ENCODE measurements at places on chromosomes 12 and 14.

GRCh38 chr12:48296586-48297282 lies 54.0 kb downstream of the ZNF641 start:
- DNase-seq: peak; percentile 70

GRCh38 chr12:66071549-66071948 lies 59.0 kb downstream of the LLPH start:
- no peak for DNase-seq

DNA sequence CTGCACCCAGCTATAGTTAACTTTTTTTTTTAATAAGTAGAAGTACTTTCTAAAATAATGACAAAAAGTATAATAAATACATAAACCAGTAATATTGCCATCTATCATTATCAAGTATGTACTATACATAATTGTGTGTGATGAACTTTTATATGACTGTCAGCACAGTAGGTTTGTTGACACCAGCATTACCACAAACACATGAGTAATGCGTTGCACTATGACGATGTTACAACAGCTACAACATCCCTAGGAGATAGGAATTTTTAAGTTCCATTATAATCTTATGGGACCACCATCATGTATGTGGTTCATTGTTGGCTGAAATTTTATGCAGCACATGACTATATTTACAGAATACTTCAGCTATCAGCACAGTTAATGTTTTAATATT lies 62.9 kb upstream of the VSX2 start:
- no peak for DNase-seq

DNA sequence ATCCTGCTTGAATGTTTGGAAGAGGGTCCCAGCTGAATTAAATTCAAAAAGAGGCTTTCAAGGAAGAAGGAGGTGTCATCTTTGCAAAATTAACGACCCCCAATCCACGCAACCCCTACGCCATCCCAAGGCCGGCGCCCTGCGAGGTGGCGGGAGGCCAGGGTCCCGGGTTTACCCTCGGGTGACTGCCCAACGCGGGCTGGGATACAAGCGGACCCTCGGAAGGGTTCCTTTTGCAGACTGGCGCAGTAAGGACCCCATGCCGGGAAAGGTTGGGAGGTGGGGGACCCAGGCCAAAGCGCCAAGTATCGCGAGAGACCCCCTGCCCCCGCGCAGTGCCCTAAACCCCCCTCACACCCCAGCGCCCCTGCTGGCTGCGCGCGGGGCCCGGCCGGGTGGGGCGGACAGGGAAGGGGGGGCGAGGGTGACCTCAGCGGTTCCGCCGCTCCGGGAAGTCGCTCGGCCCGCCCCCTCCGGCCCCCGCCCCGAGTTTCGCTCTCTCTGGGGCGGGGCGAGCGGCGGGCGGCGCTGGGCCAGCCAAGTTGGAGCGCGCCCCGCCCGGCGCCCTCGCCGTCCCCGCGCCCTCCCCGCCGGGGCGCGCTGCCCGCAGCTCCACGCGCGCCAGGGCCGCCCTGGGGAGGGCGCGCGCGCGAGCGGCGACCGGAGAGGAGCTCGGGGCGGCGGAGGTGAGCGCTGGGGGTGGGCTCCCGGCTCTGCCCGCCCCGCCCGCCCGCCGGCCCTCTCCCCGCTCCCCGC lies 708 bp upstream of the ZBTB42 start:
- peak; percentile 84 for DNase-seq

GRCh38 chr12:86613311-86613710 lies 357.1 kb upstream of the MGAT4C start:
- no peak for DNase-seq
